T-helper 17 cell (primary cell): ENCODE measurements at places on chromosomes 12 and 14.

DNA sequence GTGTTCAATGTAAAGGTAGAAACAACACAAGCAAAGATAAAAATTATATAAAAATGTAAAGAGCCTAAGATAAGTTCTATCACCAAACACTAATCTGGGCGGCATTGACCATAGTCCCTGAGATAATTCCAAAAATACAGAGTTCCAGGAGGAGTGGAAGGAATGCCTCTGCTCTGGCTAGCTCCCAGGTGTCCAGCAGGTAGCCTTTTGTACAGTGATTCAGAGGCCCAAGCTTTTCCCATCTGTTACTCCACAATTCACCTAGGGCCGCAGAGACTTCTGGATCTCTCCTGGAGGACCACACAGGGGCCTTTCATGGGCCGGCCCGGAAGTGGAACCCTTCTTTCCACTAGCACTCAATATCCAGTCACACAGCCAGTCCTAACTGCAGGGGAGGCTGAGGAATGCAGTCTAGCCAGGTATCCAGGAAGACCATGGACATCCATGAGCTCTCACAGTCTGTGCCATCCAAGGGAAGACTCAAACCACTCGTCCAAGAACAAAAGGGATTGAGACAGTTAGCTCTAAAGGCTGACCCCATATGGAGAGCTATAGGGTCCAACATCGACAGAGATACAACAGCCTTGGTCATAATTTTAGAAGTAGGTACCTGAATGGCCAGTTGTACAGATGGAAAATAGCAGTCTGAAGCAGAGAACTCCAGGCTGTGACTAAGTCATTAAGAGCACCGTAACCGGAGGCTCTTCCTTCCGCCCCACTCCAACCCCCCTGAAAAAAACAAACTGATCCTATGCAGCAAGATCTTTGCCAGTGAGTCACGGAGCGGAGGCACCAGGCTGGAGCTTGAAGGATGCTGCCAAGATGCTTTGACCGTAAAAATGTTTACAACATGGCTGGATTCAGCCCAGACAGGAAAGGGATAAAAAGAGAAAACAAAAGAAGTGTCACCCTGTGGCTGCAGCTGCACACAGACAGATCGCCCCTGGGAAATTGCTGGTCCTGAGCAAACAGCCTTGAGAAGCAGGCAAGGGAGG lies 204.8 kb downstream of the NUAK1 start:
- DNase-seq, result no peak

- no peak for DNase-seq
Observed at GRCh38 chr12:104219908-104220404, 4.4 kb downstream of the TXNRD1 start.

GRCh38 chr14:69349091-69349777 lies 48.9 kb downstream of the ERH start:
- no peak for DNase-seq

DNA sequence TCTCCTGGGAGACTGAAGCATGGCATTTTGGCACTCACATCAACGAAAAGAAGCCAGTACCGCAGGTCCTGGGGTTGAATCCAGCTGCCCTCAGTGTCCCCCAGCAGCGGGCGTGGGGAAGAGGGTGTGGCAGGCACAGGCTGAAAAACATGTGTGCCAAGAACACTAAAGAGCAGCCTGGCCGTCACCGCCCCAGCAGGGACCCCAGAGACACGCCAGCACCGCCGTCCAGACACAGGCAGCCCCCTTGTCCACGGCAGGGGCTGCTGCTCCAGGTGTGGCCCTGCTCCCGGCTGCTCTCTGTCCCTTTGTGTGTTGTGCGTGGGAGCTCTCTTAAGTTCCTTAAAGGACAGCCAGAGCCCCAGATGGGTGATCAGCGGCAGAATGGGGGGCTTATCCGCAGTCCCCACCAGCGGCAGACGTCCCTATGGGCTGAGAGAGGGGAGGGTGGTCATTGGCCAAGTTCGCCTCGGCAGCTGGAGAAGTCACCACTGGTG lies 556 bp downstream of the PHETA1 start:
- DNase-seq, result no peak

- DNase-seq, result no peak
Observed at GRCh38 chr14:85399186-85399585, 130.8 kb upstream of the FLRT2 start.

DNA sequence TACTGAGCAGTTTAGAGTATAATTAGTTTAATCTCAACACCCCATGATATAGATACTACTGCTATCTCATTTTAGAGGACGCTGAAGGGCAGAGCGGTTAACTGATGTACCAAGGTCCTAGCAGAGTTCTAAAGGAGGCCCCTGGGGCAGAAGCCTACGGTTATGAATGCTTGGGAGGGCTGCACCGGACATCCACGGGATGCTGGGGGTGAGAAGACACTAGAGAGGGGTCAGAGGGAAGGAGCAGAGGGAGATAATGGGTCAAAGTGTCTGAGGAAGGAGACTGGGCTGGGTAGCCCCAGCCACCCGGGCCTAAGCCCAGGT lies 1.6 kb upstream of the ACTR6 start:
- DNase-seq, result no peak

DNA sequence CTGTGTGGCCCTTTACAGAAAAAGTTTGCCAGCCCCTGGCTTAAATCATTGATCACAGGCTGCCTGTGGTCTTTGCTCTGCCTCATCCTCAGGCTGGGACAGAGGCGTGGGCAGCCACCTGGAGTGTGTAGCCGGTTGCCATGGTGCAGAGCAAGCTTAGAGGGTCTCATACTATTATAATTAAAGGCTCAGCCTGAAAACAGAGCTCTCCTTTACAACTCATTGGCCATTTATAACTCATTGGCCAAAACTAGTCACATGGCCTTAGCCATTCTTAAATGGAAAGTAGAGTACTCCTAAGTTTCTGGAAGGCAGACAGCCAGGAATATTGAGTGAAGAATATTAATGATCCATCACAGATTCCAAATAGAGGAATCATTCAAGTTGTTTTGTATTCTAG lies 3.0 kb downstream of the HSP90B1 start:
- no peak for DNase-seq

DNA sequence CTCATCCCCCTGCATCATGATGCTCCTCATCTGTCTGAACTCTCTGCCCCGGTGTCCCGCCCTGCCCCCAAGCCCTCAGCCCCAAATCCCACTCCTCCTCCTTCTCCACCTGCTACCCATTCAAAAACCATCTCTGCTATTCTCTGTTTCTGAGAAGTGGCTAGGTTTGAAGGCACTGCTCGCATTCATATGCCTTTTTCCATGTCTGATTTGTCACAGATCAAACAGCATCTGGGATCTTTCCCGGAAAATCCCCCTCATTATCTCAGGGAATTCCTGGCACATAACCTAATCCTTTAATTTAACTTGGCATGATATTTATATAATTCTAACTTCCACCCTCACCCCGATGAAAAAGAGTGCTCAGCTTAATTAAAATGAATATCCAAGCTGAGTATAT lies 3.3 kb upstream of the ADAM20 start:
- DNase-seq, result no peak

GRCh38 chr12:104600036-104600712 lies 143.4 kb downstream of the CHST11 start:
- no peak for DNase-seq

GRCh38 chr12:1972260-1972659 lies 32.0 kb downstream of the DCP1B start:
- DNase-seq, result no peak

DNA sequence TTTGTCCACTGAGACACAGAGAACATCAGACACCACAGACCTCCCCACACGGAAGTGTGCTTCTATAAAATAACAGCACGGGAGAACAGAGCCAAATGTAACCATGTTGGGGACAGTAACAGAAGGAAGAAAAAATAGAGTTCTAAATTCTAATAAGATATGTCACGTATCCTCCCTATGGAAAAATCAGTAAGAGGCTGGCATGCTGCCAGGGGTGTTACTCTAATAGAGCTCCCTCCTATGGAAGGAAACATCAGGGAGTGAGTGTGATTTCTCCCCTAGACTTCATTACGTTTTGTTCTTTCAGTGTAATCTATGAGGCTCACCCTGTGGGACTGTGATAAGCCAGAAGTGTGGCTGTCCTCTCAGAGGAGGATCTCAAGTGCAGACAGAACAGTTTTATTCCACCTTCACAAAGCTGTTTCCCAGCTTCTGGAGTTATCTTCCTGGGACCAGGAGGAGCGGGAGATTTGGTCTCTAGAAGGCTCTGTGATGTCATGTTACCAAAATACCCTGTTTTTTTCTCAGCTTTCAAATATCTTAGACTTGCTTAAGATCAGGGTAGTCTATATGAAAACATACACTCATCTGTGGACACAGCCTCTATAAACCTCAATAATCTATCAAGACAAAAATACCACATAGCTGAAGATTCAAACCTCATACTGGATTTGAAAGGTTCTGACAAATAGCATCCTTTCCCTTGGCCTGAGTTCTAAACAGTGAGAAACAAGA lies 69.3 kb downstream of the ZFC3H1 start:
- DNase-seq, result no peak

- DNase-seq, result no peak
Observed at GRCh38 chr14:94970941-94971730, 186.2 kb downstream of the DICER1 start.

DNA sequence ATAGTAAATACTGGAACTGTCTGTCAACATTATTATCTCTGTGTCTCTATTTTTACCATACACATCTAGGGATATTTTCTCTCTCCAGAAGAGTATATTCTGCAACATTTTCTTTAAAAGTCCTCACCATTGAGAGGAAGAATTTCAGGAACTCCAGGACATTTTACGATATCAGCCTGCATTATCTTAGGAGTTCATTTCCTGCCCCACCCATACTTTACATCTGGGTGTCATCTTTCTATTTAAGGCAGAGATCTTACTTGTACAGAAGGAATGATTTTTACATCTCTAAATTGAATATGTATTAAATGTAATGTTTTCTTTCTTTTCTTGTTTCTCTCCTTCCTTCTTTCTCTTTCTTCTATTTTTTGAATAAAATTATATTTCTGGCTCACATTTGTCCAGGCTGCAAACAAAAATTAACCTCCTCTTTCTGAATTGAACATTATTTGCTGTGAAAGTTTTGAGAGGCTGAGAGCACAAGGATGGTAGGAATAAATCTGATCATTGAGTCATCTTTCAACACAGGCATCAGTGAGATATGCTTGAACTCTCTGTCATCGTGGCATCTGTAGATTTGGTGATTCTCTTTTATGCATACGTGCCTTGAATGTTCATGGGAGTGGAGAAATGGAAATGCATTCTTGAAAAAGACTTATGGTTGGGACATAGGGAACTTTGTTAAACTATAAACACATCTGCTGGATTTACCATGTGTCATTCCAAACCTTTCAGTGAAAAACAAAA lies 753.6 kb downstream of the SLC16A7 start:
- DNase-seq, result no peak

DNA sequence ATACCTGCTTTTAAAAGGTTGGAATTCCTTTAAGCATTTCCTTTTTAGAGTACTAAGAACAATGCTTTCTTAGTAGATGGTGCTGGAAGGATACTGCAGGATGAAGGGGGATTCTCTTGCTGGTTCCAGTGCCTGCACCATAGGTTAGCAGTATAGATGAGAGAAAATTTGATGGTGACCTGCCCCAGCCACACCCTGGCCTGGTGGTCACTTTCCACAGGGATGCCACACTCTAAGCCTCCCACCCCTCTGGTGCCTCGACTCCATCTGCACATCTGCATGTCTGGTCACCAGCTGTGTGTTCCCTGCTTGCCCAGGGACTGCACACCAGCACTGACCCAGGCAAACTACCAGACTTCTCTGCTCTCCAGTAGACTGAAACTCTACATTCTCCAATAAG lies 19.1 kb downstream of the SLC2A3 start:
- DNase-seq, result no peak

DNA sequence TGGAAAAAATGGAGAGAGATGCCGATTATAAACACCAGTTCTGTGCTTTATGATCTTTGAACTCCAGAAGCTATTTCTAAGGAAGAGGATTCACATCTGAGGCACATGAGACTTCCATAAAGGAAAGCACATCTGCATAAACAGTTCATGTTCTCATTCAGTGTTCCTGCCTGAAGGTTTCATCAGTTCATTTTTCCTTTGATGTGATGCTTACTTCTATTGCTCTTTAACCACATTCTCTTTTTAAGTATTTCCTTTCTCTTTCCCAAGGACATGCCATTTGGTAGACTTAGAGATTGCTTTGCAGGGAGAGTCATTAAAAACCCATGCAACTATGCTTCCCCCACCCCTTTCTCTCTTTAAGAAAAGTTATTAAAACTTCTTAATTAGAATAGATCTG lies 387.0 kb upstream of the FLRT2 start:
- no peak for DNase-seq

DNA sequence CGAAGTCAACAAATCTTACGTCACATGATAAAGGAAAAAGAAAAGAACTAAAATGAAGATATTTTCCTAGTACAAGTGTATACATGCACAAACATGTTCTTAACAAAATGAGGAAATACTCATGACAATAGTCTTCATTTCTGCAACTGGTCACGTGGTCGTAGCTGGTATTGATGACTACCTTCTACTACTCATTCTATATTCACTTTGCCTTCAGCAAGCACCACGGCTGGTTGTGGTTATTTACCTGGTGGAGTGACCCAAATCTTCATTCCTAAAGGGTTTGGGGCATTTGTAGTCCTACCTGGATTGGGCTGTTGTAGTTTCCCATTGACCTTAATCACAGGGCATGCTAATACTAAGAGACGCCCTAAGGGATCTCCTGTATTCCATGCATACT lies 51.2 kb downstream of the FIGNL2 start:
- DNase-seq, result no peak

GRCh38 chr12:127179176-127179575 lies 1087.8 kb upstream of the TMEM132C start:
- no peak for DNase-seq
